ENCODE measurements at places on chromosomes 1 and 21.

- DNase-seq: no peak
Observed at GRCh38 chr1:100188617-100189016, 10.6 kb upstream of the LRRC39 start.

GRCh38 chr21:20647607-20648006 lies 350.6 kb upstream of the NCAM2 start:
- no peak for DNase-seq

DNA sequence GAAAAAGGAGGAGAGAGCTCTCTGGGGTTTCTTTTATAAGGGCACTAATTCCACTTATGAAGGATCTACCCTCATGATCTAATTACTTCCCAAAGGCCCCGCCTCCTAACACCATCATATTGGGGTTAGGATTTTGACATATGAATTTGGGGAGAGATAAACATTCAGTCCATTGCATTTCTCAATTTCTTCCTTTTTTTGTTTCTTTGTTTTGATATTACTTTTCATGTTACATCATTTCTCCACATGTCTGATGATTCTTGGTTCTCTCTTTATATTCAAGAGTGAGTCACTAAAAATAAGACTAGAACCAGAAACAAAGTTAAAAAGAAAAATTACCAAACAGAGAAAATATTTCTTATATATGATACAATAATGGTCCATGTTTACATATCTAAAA lies 63.2 kb upstream of the DUSP10 start:
- no peak for DNase-seq

DNA sequence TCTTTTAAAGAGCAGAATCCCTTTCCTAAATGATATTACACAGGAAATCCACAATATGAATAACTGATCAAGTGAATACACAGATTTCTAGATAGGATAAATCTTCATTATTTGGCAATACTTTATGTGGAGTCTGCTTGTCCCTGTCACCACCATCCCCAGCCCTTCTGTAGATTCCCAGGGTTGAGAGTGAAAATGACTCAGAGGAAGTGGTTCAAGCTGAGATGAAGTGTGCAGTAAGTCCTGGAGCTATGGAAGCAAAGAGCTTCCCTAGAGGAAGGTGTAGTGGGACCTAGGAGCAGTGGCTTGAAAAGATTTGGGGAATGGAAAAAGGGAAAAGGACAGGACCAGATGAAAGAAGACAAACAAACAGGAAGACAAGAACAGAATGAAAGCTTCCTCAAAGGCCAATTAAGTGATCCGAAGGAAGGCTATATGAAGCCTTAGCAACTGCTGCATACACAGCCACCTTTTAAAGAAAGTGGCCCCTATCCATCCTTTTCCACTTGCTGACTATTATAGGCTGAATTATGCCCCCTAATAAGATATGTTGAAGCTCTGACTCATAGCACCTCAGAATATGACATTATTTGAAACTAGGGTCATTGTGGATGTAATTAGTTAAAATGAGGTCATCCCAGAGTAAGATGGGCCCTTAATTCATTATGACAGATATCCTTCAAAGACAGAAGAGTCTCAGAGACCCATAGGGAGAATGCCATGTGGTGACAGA lies 96.5 kb upstream of the CAMK1G start:
- no peak for DNase-seq

- no peak for DNase-seq
Observed at GRCh38 chr1:119467857-119468668, 38.9 kb upstream of the HSD3B1 start.
